Stimulated activated CD4-positive, alpha-beta T cell treated with anti-CD3 and anti-CD28 coated beads, Interleukin-2, amount 100 ng/mL, for 24 hours (primary cell): ENCODE measurements at places on chromosomes 3 and 15.

DNA sequence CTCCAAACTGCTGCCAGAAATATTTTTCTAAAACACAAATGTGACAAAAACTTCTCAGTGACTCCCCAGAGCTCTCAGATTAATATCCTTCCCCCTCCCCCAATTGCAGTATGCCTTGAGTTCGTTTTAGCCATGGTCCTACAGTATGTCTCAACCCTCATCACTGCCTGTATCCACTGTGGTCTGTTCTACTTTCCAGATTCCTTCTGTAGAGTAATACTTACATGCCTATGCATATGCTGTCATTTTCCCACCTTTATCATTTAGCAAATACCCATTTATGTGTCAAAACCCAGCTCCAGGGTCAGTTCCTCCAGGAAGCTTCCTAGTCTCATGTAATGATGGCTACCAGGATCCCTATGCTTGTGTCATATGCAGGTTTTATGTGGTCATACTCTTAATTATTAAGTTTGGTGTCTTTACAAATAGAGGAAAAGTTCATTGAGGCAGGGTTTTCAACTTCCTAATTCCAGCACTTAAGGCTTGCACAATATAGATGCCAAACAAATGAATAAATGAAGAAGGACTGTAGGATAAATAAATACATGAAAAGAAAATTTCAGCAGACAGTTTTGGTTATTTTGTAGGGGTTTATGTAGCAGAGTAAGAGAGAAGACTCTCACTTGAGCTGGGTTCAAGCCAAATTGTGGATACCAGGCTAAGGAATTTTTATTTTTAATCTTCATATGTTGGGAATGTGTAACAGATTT is 170.8 kb downstream of the ALCAM start:
- DNase-seq, result no peak

GRCh38 chr3:197317250-197317963 is 19.0 kb upstream of the DLG1 start:
- DNase-seq, result no peak

DNA sequence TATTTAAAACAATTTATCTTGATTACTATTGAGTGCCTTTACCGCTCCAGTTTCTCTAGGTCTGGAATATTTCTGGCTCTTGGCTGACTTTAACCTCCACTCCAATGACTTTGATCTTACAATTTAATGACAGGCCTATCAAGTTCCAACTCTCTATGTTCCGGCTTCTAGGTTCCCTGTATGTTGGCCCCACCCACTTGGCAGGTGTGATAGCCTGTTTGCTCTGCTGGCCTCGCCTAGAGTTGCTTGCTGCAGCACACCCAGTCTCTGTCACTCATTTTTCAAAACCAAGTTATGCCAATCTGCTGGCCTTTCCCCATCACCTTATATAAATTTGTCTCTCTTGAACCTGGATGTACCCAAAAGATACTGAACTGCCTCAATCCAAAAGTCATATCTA is 428.0 kb downstream of the ROBO1 start:
- DNase-seq, result no peak

DNA sequence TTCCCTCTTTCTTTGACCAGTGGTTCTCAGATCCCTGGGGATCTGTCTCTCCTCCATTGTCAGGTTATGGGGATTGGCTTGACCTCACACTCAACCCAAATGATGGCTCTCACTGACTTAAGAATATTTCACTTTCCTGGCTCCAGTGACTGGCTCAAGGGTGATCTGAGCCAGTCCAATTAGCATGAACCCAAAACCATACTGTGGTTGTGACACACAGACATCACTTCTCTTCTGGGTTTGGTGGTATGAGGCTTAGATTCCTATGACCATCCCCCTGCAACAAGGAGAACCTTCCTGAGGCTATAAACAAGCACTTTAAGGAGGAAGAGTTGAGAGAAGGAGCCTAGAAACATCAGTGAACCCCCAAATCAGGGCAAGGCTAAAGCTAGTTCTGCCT is 85.8 kb downstream of the KCNAB1 start:
- DNase-seq, result no peak

- DNase-seq, result no peak
Measured at GRCh38 chr15:55707518-55707917, 35.4 kb downstream of the PRTG start.

- no peak for DNase-seq
Measured at GRCh38 chr15:86247249-86247955, 167.7 kb downstream of the AGBL1 start.

- DNase-seq, result peak; percentile 27
Measured at GRCh38 chr3:195208183-195208582, 62.8 kb downstream of the XXYLT1 start.

- DNase-seq, result no peak
Measured at GRCh38 chr15:89936051-89936785, 23.5 kb upstream of the ARPIN start.

DNA sequence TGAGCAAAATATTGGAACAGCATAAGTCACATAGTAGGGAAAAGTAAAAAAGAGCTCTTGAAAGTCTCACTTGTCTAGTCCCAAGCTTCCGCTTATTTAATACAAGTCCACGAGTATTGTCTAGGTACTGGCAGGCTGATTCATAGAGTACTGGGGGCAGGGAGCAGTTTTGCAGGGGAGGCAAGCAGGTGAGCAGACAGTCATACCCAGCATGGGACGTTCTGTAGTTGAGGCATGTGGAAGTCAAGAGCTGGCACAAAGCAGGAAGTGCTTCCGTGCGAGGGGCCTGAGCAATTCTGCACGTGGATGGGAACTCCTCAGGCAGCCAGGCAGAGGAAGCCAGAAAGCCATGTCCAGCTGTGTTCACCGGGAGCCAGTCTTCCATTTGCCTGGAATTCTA is 287.6 kb downstream of the EPHB1 start:
- no peak for DNase-seq

GRCh38 chr3:118850687-118851086 is 184.0 kb downstream of the IGSF11 start:
- no peak for DNase-seq

DNA sequence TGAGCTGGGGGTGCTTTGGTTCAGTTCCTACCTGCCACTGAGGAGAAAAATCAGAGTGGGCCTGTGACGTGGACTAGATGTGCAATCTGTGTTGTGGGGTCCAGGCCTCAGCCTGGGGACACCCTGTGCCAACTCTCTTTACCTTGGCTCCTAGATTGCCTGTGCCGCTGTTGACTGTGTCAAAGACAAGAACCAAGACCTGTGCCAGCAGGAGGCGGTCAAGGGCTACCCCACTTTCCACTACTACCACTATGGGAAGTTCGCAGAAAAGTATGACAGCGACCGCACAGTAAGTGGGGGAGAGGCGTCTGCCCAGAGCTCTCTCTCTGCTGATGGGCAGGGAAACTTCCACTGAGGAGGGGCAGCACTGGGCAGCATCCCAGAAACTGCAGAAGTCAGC is 40.6 kb upstream of the SEC22A start:
- no peak for DNase-seq

GRCh38 chr3:184004476-184004875 is 13.2 kb downstream of the ABCC5 start:
- DNase-seq, result no peak

GRCh38 chr3:121566773-121567172 is 976 bp upstream of the ARGFX start:
- DNase-seq, result no peak

- no peak for DNase-seq
Measured at GRCh38 chr3:183268366-183268765, 15.3 kb downstream of the B3GNT5 start.

GRCh38 chr15:59380902-59381610 is 8.4 kb upstream of the MYO1E start:
- no peak for DNase-seq

DNA sequence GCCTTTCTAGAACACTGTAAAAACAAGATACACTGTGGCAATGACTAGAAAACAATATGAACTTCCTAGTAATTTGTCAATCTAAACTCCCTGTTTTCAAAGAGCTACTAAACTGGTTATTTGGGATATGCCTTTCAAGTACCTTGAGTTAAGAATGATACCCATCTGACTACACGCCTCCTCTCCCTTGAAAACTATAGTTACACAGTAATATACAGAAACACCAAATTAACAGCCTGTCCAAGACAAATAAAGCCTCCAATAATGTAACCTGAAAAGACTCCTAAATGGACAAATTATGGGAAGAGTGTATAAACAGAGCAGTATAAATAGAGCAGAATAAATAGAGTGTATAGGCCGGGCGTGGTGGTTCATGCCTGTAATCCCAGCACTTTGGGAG is 70.1 kb downstream of the SMARCC1 start:
- no peak for DNase-seq

DNA sequence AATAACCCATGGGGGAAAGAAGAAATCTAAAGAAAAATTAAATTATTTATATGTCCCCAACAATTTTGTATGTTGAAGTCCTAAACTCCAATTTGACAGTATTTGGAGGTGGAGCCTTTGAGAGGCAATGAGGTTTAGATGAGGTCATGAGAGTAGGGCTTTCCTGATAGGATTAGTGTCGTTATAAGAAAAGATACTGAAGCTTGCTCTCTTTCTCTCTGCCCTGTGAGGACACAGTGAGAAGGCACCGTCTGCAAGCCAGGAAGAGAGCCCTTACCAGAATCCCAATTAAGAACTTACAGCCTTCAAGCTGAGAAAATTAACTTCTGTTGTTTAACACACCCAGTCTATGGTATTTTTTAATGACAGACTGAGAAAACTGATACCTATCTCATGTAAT is 16.1 kb upstream of the OR5AC2 start:
- no peak for DNase-seq

DNA sequence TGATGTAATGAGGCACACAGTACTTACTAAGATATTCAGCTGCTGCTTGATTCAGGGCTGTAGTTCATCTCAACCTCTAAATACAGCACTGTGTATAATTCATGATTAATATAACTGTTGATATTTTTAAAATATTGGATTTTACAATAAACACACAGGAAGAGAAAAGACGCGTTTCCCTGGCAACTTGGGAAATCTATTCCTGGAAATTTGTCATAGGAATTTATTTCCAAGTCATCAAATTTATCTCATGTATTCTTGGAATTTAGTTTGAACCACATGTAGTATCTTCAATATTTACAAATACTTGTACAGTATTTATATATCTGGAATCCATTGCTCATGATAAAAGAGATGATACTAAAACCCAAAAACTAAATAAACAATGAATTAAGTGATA is 30.6 kb downstream of the EPHA3 start:
- DNase-seq, result no peak

DNA sequence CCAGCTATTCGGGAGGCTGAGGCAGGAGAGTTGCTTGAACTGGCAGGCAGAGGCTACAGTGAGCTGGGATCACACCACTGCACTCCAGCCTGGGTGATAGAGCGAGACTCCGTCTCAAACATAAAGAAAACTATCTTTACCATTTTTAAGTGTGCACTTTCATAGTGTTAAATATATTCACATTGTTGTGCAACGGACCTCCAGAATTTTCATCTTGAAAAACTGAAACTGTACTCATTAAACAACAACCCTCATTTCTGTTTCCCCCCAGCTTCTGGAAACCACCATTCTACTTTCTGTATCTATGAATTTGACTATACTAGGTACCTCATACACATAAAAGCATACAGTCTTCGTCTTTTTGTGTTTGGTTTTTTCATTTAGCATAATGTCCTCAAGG is 375.1 kb downstream of the SHQ1 start:
- DNase-seq, result no peak

DNA sequence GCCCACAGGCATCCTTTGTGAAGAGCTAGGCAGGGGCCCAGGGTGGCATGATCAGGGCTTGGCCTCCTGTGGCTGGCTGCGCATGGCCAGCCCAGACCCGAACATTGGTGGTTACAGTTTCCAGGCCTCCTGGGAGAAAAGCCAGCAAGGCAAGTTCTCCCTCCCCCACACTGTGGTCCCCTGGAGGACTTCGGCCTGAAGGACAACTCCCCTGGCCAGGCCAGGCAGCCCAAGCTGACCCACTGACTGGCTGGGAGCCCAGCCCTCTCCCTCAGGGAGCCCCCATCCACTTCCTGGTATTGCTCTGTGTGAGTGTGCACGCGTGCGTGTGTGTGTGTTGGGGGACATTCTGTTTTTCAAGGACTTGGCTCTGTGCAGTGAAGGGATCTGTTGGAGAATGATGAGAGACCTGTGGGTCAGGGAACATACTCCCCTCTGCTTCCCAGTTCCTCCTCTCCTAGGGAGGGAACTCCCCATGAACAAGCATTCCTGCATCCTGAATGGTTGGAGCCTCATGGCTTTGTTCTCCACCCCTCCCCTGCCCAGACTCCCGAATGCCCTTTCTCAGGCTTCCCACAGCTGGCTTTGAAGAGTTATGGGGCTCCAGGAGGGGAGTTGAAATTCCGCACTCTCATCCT is 29.5 kb downstream of the CORO2B start:
- DNase-seq, result no peak
